Glutamatergic neuron (in vitro differentiated cells): ENCODE measurements at places on chromosomes 4 and X.
A peak's percentile ranks its signal among the peaks of the same experiment; 100 is the strongest.

- no peak for DNase-seq
Measured at GRCh38 chr4:3821580-3822229, 55.5 kb downstream of the ADRA2C start.

- peak; percentile 15 for DNase-seq
Measured at GRCh38 chr4:182017038-182017437, 226.2 kb upstream of the TENM3 start.

DNA sequence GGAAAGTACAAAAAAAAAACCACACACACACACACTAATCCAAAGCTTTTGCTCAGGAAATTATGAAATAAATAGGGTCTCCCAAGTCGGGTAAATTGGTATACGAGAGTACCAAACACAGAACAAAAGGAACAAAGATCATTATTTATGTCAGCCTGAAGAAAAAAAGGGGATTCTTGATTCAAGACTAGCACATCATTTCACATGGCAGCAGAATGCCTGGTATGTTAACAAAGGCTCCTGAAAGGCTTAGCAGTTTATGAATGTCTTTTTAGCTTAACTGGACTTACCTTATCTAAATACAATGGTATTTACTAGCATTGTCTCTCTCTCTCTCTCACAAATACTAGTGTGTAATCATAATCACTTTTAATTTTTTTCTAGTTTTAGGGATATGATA is 11.3 kb downstream of the RAP2C start:
- DNase-seq, result no peak

DNA sequence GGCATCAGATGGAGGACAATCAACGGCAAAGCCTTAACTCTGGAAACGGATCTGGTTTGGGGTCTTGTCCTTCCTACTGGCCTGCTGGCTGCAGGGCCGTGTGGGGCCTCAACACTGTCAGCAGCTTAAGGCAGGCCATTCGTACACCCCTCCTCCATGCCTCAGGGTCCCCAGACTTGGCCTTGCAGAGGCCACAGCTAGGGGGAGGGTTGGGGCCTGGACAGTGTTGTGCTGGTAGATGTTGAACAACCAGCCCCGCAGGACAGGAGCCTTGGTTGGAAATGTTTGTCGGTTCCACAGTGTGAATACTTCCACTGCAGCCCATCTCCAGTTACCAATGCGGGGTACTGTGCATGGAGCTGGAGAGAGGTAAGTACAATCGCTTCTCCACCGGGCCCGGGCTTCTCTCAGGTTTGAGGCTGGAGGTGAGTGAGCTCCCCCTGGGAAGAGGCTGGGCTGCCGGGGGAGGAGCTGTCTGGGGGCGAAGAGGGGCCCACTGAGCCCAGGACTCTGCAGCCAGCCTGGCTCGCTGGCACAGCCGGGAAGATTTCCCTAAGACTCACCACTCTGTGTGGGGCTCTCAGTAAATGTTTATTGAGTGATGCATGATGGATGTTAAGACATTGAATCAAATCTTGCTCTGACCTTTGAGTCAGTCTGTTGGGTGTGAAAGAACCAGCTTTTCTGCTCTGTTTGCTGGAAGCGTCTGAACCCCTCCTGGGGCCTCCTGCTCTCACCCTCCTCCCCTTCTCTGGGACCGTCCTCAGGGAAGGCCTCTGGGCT is 19.7 kb upstream of the GPR78 start:
- peak; percentile 11 for DNase-seq

GRCh38 chr4:140095694-140096482 is 58.1 kb downstream of the MAML3 start:
- DNase-seq, result no peak

GRCh38 chr4:55367084-55367722 is 21.2 kb downstream of the SRD5A3 start:
- no peak for DNase-seq

DNA sequence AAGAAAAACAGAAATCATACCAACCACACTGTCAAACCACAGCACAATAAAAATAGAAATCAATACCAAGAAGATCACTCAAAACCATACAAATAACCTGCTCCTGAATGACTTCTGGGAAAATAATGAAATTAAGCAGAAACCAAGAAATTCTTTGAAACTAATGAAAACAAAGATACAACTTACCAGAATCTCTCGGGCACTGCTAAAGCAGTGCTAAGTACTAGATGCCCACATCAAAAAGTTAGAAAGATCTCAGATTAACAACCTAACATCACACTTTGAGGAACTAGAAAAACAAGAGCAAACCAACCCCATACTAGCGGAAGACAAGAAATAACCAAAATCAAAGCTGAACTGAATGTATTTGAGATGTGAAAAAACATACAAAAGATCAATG is 33.2 kb downstream of the AWAT2 start:
- no peak for DNase-seq

GRCh38 chr4:143616771-143617170 is 83.7 kb downstream of the FREM3 start:
- no peak for DNase-seq

DNA sequence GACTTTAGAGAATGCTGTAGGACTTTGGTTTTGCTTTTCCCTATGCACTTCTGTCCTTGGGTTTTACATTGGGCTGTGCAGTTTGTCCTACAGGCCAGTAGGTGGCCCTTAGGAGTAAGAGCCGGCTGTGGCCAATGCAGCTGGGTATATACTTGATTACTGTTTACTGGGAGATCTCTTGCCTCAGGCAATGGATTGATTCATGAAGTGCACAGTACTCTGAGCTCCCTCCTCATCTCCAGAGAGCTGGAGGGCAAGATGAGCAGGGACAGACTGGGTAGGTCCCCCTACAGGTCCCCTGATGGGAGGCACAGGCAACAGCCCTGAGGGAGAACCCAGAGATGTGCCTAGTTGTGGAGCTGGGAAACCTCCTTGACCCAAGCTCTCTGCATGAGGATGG is 103.8 kb upstream of the QRFPR start:
- DNase-seq, result peak; percentile 36

GRCh38 chr4:83043801-83044407 is 8.9 kb downstream of the COPS4 start:
- no peak for DNase-seq

DNA sequence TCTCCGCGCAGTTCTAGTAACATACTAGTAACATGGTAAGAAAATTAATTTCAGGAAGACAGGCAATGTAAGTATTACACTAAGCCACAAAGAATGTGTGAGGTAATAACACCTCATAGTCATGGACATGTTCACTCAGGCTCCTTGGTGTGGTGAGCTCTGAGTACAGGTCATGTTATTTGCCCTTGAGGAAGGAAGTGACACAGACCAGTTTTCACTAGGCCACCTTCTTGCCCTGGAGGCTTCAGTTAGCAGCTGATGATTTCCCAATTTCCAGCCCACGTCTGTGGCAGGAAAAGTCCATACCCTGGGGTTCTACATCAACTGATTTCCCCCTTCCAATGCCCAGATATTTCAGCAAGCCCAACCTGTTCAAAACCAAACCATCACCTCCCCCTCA is 6.7 kb downstream of the APOO start:
- DNase-seq, result no peak

- no peak for DNase-seq
Measured at GRCh38 chr4:19177616-19178015, 1074.1 kb upstream of the SLIT2 start.
